Forelimb muscle (tissue), 1 donor: ENCODE measurements at places on chromosomes 4 and X.

GRCh38 chrX:348461-349117 lies 30.0 kb upstream of the GTPBP6 start:
- DNase-seq: no peak

- no peak for DNase-seq
Observed at GRCh38 chr4:81564025-81564424, 92.3 kb upstream of the RASGEF1B start.

DNA sequence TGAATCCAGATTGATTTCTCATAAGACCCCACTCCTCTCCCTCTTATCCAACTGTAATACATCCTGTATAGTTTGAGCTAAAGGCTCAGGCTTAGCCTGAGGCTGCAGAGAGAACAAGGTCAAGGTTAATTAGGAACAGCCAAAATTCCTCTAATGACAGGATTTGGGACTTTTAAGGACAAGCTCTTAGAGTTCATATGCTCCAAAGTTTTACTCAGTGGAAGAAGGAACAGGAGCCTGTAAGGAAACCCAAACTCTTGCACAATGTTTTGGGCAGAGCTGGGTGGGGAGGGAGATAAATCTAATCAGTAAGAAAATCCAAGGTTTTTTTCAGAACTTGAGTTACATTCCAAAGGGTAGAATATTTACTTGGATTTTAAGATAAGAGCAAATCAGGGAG lies 238.8 kb downstream of the QDPR start:
- no peak for DNase-seq

DNA sequence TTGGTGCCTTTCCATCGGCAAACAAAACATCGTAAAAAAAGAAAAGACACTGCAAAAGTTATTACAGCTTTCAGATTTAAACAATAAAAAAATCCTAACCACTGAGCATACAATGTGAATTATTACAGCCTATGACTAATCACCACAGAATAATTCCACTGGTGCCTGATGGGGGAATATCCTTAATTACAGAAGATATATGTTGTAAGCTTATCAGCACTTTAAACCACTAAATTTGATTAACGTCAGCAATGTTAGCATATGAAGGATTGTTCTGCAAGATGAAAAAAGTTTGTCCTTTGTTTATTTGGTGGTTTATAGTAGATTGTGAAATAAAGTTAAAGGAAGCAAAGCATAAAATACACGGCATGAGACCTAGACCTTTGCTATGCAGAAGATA lies 210.2 kb upstream of the ADAMTS3 start:
- no peak for DNase-seq

DNA sequence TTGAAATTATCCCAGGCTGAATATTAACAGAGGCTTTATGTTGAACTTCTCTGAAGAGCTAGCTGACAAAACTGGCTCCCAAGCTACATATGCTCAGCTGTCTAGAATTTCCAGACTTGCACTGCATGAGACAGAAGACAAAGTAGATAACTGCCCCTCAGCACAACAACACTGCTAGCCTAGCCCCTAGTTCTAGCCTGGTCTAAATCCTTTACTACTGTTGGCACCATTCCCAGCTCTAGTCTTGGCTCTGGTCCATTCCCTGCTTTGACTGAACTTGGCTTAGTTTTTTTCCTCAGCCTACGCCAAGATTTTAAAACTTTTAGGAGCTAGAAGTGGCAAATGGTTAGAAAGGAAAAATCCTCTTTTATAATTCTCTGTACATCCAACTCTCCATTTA lies 7.6 kb upstream of the OPHN1 start:
- peak; percentile 78 for DNase-seq

GRCh38 chr4:45910511-45910910 lies 213.3 kb downstream of the GABRG1 start:
- no peak for DNase-seq

DNA sequence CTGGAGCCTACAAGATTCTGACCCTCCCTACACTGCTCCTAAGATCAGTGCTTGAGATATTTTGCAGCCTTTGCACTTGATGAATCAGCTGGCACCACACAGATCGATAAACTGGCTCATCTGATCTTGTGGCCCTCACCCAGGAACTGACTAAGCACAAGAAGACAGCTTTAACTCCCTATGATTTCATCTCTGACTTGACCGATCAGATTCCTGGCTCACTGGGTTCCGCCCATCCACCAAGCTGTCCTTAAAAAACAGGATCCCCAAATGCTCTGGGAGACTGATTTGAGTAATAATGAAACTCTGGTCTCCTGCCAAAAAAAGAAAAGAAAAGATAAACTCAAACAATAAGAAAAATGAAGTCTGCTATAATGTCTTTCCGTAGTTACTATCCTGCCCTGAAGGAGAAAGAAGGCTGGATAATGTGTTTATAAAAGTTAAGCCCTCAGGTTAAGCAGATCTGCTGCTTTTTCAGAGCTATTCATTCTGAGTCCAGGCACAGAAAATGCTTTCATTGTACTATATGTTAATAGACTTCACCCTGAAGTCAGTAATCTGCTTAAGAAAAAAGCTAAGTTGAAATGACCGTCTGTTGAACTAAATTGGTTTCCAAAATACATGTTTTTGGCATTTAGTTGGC lies 795.2 kb downstream of the TRIML1 start:
- DNase-seq: no peak

- no peak for DNase-seq
Observed at GRCh38 chr4:26023203-26023972, 109.4 kb downstream of the SMIM20 start.
